ENCODE measurements at places on chromosomes 12 and 14.
A peak's percentile ranks its signal among the peaks of the same experiment; 100 is the strongest.

DNA sequence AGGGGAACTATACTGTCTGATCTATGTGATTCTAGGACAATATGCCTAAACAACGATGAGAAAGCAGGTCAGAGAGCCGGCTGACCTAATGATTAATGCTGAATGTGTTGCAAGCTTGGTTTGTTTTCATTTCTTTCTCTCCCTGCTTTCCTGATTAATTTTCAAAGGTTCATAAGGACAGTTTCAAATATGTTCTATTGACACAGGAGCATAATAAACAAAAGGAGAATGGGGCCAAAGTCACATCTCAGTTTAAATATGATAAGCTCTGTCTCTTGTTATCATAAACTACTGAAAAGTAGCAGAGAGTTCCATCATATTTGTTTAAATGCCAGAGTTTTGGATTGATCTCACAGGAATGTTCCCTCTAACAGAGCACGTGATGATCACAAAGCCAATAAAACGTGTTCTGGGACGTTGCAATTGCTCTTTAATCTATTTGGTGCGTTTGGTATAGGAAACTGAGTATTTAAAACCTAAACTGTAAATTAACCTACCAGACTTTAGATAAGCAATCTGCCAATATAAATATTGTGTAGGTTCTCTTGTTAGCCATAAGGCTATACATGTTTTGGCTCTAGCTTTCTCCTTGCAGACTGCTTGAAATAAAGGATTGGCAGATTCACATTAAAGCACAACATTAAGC is 3.7 kb upstream of the HSD17B6 start:
- no peak for DNase-seq

DNA sequence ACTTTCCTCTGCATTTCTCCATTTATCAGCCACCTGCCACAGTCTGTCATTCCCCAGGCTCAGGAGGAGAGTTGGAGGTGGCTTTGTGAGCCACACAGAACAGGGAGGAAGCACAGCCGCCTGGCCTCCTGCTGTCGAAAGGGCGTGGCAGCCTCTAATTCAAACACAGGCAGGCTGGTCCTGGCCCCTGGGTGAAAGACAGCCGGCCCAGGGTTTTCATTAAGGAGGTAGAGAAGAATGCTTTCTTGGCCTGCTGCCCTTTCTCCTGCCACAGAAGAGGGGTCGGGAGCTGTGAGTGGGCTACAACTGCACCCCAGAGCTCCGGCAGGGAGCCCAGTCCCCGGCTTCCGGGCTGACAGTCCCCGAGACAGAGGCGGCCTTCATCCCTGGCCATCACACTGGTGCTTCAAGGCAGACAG is 108.6 kb upstream of the FZD10 start:
- no peak for DNase-seq

DNA sequence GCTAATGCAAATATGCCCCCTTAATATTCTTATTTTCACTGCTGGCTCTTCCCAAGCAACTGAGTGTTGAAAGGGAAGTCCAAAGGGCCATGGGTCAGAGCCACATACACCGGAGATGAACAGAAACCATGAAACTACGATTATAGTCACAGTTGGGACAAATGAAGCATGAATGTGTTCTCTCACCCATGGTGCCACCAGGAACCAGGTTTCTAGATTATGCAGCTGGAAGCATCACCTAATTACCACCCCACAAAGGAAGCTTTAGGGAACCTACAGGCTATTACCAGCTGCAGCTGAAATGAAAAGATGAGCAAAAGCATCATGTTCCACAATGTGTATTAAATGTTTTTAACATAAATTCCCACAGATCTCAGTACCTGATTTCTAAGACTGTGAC is 15.4 kb downstream of the TMTC1 start:
- DNase-seq: no peak

GRCh38 chr12:93573552-93574223 is 1.2 kb downstream of the SOCS2 start:
- DNase-seq: no peak

GRCh38 chr12:466039-466438 is 6.3 kb downstream of the B4GALNT3 start:
- DNase-seq: peak; percentile 73

DNA sequence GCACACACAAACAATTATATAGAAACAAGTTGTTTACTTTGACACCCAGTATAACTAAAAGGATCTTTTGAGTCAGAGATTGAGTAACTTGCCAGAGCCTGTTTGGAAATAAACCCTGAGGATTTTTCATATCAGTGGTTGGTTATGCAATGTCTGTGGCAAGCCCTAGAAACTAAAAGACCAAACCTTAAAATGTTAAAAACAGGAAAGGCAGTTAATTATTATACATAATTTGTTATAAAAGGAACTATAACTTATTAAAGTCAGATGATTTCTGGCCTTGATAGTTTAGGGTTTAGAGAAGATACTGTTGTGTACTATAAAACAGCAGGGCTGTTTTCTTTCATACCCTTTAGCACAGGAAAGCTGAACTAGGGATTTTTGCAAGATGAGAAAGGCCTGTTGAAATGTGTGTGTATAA is 44.1 kb downstream of the PSEN1 start:
- no peak for DNase-seq

GRCh38 chr12:123474485-123475245 is 16.7 kb downstream of the SNRNP35 start:
- DNase-seq: no peak

- DNase-seq: no peak
Observed at GRCh38 chr12:3681595-3682061, 71.3 kb downstream of the CRACR2A start.

- DNase-seq: no peak
Observed at GRCh38 chr12:124788936-124789555, 74.6 kb downstream of the SCARB1 start.

DNA sequence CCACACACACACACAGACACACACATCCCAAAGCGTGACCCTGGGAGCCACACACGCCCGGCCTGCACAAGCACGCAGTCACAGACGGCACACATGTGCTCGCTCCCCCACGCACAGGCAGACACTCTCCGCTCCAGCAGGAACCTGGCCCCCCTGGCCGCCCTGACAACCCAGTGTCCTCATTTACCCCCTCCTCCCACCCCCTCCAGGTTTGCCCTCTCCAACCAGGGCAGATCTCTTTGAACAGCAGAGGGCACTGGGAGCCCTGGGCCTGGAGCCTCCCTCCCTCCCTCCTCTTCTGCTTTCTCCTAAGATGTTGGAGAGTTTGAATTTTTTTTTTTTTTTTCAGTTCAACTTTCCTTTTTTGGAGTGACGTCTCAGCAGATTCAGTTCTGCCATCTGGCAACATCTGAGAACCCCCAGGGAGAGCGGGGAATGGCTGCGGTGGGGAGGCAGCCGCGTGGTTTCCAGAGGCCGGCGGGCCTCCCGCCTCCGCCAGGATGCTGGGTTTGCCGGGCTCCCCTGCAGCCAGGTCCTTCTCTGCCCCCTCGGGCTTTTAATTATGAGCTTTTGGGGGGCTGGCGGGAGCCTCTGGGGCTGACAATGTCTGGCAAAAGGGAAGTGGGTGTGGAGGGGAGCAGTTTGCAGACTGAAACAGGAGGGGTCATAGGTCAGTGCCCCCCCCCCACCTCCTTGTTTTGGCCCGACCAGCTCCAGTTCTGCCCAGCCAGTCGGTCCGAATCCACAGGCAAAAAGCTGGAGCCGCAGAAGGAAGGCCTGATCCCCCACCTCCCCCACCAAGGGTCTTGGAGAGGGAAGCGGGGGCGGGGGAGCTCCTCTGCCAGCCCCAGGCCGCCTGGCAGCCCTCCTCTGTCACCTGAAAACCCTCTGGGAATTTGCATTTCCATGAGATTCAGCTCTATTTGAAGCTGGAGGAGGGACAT is 1.3 kb upstream of the NCOR2 start:
- peak; percentile 27 for DNase-seq

DNA sequence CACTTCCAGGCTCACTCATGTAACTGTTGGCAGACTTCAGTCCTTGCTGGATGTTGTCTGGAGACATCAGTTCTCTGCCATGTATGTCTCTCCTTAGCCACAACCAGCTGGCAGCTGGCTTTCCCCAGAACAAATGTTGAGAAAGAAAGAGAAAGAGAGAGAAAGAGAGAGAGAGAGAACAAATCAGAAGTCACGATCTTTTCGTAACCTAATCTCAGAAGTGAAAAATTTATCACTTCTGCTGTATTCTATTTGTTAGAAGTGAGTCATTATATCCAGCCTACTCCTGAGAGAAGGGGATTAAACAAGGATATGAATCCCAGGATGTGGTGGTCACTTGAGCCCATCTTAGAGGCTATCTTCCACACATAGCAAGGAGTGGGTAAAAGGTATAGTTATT is 101.2 kb downstream of the BTG1 start:
- no peak for DNase-seq

- DNase-seq: peak; percentile 81
Observed at GRCh38 chr12:114166362-114166761, 200.2 kb upstream of the RBM19 start.

DNA sequence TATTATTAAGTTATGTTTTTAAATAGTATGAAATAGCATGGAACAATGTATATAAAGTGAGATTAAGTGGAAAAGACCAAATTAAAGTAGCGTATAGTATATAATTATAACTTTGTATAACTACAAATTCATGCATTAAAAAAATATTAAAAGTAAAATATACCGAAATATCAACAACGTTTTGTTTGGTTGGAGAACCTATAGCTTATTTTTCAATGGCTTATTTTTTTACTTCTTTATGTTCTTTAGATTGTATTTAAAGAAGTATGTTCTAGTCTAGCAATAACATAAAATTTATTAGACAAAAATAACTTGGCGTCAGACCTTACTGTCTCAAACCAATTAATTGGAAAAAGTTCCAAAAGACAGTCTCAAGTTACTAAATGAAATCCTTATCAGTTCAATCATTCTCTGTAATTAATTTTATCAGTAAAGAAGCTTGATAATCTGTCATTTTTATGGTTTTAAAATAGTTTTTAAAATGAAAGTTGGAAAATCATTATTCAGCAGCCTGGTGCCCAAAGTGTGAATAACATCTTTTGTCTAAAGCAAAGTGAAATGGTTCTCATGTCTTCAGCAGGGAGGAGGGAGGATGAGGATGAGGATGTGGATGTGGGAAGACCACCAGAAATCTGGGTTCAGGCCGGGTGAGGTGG is 46.7 kb downstream of the IRAK3 start:
- DNase-seq: no peak

GRCh38 chr14:35046048-35046750 is at the start of gene FAM177A1:
TSS of gene FAM177A1 (plus strand) at chr14:35046272. CDS start at chr14:35046464, 192 bp downstream.
- peak; percentile 99 for DNase-seq

DNA sequence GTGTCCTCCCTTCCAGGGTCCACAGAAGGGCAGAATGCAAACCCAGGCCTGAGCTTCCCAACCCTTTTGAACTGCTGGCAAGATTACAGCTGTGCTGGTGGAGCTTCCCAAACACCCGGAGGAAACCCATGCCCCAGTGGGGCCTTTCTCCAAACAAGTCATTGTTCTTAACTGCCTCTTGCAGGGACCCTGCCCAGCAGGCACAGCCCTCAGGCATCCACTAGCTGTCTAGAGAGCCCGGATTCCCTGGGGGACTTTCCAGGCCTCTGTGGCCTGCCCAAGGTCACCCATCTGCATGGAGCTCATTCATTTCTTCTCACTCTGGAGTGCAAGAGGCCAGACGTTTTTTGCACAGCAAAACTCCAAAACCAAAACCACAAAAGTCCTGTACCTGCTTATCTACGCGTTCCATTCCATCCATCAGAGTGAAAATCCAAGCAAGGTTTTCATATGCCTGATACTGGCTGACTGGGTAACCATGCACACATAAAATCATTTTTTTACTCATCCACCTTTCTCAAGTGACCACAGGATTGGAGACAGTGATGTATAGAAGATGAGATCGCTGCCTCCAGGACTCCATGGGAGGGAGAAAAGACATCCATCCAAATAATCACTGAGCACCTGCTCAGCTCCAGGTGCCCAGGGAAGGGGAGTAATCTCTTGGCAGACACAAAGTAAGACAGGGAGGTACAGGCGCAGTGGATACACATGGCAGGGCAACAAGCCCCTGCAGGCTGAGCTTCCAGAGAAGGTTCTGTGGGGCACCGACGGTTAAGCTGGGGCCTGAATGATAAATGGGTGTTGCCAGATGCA is 17.2 kb upstream of the BDKRB2 start:
- DNase-seq: no peak

DNA sequence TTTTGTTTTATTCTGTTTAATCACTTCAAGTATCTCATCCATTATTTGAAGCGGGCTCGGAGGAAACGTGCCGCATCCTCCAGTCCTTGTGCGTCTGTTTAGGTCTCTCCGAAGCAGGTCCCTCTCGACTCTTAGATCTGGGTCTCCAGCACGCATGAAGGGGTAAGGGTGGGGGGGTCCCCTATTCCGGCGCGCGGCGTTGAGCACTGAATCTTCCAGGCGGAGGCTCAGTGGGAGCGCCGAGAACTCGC is 311 bp upstream of the LGR5 start:
- no peak for DNase-seq

GRCh38 chr14:68088451-68088854 is 268.9 kb downstream of the RAD51B start:
- DNase-seq: no peak

DNA sequence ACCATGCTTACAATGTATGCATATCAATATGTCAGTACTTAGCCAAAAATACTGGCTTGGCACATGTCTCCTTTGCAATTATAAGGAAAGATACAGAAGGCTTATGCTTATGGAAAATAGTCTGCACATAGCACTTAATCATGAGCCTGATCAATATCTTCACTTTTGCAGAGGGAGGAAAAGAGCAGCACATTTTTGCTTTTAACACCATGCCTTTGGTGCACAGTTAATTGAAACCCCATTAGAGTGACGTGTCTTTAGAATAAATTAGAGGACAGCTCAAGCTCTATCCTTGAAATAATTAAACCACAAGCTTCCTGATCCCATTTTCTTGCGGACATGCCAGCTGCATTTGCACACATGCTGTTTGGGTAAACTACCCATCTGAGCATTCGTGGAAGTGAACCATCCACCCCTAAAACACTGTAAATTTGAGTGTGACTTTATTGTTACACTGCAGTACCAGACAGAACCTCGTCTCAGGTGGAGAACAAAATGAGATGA is 839.9 kb upstream of the MGAT4C start:
- no peak for DNase-seq

DNA sequence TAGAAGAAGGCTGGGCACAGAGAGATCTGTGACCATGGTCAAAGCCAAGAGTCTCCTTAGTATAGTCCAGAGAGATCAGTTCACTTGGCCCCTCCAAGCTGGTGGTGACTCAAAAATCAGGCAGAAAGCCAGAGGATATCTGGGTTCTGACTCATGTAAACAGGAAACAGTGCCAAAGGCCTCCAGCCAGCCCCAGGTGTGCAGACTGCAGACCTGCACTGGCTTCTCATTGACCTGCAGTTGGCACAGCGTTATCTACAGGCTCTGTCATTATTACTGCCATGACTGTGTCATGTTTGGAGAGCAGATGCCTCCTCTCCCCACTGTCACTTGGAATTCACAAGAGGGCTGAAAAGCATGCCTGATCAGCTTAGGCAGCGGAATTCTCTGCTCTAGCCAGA is 295.7 kb upstream of the PRKD1 start:
- peak; percentile 90 for DNase-seq

- DNase-seq: no peak
Observed at GRCh38 chr14:79601579-79601978, 609.7 kb downstream of the DIO2 start.

DNA sequence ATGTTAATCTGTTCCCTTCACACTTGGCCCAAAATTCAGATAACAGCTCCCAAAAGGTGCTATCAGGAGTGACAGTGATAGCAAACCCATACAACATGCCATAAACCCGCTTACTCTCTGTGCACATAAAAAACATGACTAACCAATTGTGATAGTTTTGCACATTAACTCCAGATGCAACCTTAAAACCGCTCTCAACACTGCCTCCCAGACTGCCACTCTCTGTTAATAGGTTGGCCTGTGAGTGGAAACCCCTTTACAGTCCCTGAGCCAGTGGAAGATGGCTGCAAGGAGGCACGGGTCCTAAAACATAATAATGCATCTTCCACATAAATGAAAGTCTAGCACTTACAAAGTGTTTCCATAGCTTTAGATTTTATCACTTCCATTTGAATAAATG is 12.0 kb upstream of the TMTC1 start:
- no peak for DNase-seq
